ENCODE measurements at places on chromosomes 7 and 10.

DNA sequence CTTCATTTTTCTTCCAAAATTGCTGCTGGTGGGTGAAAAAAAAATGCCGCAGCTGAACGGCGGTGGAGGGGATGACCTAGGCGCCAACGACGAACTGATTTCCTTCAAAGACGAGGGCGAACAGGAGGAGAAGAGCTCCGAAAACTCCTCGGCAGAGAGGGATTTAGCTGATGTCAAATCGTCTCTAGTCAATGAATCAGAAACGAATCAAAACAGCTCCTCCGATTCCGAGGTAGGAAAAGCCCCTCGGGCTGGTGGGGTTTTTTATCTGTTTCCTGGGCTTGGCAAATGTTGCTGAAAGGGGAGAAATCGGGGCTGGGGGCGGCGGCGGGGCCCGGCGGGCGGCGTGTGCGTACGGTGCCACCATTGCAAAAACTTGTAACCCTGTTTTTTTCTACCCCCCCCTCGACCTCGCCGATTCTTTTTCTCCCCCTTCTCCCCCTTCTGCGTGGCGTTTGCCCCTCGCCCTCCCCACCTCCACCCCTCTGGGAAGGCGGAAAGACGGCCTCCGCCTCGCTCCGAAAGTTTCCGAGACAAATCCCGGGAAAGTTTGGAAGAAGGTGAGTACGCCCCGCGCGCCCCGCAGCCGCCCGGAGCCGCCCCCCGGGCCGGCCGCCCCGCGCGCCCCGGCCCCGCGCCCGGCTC is 789 bp downstream of the TCF7L2 start:
- DNase-seq: peak; percentile 17

DNA sequence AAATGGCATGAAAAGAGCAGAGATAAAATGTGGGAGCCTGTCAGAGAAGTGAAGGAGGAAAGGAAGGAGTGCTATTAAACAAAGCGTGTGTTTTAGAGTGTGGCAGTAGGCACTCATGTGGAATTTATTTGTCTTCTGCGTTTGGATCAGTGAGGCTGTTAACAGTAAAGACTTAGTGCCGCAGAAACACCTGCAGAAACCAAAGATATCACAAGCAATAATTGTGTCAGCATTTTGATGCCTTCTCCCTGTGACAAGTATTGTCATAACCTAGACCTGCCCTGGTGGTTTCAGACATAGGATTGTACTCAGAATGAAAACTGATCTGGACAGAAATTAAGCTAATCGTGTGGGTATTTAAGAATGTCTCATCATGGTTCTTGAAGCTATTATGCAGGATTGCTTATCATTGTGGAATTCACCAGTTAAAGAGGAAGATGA is 191.0 kb downstream of the CAMK1D start:
- DNase-seq: peak; percentile 26

GRCh38 chr10:3735175-3735574 is 49.8 kb downstream of the KLF6 start:
- DNase-seq: peak; percentile 5

GRCh38 chr7:107220356-107220755 is 51.6 kb downstream of the HBP1 start:
- no peak for DNase-seq

DNA sequence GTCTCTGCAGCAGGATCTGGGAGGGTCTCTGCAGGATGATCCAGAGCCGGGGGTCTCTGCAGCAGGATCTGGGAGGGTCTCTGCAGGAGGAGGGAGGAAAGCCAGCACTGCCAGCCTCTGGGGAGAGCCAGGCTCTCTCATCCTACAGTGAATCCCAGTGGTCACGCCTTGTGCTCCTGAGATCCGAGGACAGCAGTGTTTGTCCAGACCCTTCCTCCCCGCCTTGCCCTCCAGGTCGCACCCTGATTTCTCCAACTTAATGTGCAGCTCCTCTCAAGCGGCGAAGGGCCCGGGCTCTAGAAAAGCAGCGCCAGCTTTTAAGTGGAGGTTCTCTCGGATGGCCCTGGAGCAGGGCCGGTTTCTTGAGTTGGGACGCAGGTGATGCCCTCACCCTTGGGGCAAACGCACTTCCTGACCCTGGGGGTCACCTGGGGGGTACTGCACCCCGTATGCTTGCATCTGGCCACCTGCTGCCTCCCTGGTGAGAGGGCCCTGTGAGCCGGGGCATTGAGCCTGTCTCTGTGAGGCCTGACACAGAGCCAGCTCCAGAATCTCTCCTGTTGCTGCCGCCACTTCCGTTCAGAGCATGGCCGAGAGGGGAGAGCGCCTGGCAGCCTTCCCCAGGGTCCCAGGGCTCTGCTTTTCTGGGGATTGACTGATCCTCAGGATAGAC is 111.6 kb downstream of the ACTR3B start:
- DNase-seq: no peak

- DNase-seq: peak; percentile 34
Observed at GRCh38 chr7:76403780-76404494, 5.6 kb downstream of the SSC4D start.

DNA sequence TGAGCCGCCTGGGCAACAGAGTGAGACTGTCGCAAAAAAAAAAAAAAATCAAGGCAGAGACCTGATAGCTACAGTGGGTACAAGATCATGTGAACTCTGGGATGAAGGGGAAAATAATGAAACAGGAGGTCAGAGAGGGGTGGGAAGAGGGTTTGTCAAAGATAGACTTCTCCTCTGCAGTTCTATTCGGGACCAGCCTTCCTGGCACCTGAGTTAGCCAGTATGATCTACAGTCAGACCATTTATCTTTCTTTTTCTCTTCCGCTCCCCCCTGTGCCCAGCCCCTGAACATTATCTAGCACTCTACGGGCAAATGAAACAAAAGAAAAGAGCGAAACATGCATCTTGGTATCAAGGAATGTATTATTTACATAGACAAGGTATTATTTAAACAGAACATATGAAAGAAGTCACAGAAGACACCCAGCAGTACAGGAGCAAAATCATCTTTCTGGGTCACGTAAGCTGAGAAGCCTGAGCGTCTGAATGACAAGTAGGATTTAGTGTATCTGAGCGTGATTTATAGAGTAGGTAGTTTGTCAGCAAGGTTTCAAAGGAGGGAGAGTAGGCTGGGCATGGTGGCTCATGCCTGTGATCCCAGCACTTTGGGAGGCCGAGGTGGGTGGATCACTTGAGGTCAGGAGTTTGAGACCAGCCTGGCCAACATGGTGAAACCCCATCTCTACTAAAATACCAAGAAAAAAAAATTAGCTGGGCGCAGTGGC is 109.0 kb downstream of the PRKCQ start:
- DNase-seq: peak; percentile 32

- DNase-seq: no peak
Observed at GRCh38 chr7:98514211-98515031, 102.7 kb upstream of the NPTX2 start.

DNA sequence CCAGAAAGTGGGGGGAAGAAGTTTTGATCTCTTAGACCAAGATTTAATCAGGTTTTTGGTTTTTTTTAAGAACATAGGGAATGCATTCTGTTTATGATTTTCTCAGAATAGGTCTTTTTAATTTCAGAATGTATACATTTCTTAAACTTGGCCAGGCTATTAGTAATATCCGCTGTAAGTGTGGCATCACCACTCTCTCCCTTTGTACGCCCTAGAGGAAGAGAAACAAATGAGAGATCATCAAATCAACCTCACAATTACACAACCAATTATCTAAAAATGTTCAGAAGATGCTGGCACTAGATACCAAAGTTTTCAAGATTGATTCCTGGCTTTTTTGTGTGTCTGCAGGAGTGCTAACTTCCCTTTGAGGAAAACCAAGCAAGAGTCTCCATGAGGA is 70.0 kb downstream of the KLF6 start:
- DNase-seq: no peak

- no peak for DNase-seq
Observed at GRCh38 chr10:59085054-59085453, 91.4 kb upstream of the PHYHIPL start.

GRCh38 chr7:89926701-89927100 is 227.6 kb upstream of the STEAP1 start:
- DNase-seq: no peak

- DNase-seq: no peak
Observed at GRCh38 chr7:11786186-11786585, 45.8 kb downstream of the THSD7A start.

- DNase-seq: no peak
Observed at GRCh38 chr7:151494298-151495284, 25.1 kb downstream of the RHEB start.

DNA sequence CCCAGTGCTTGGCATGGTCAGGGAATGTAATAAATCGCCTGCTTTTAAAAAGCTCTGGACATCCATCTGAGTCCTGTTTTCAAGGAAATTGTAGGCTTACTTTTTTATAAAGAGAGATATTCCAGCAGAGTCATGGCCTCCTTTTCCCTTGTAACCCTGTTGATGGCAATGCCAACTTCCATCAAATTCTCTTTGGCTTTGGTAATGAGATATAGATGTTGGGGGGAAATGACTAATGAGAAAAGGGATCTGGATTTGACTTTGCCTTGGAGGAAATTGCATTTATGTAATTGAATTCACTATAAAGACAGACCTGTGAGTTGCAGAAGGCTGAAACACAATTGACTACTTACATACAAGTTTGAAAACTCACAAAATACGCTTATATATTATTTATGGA is 347.5 kb downstream of the GPR158 start:
- no peak for DNase-seq

DNA sequence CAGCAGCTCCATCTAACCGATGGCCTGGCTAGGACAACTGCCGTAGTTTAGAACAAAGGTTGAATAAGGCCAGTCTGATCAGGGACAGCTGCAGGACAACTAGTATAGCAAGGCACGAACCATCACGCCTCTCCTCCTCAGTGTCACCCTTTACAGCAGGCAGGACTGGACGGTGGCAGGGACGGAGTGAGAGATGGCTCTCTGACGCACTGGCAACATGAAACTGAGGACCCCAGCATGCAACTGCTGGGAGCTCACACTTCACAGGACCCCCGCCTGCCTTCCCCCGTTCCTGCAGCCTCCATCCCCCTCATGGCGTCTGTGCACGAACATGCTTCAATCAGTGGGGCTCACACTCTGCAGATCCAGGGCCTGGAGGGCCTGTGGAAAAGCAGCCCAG is 53.7 kb downstream of the ZRANB1 start:
- DNase-seq: no peak

DNA sequence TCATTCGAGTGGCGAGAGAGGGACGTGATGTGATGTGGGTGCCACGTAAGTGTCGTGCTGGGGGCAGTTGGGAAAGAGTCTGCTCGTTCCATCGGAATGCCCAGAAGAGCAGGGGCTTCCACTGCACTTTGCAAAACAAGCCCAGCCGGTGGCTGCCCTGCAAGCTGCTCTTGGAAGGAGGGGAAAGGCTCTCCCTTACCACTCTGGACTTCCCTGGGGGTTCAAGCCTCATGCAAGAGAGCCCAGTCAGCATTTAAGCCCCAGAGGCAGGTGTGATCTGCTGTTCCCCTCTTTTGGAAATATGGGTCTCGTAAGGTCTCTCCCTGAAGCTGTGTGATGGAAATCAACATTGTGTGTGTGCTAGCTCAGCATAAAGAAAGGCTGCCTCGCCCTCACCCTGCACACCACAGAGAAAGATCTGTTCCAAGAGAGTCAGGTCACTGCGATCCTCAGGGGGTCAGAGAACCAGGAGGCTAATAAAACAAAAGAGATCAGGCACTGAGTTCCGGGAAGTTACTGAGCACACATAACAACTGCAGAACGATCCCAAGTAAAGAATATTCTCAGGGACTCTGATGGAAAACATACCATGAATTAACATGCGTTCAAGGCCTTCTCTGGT is 212.5 kb downstream of the ADAM12 start:
- DNase-seq: no peak

DNA sequence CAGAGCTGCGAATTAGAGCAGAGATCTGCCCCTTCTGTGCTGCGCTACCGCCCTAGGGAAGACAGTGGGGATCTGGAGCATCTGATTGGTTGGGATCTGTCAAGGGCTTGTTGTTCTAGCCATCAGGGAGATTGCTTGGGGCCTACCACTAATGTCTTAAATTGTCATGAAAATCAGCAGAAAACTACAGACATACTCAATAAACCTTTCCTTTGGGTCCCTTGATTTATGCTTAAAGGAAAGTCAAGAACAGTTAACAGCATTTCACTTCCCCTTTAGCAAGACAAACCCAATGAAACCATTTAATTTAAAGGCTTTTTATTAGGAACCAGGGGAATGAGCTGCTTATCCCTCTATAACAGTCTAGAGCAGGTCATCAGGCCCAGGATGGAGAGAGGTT is 10.0 kb downstream of the SLC25A28 start:
- DNase-seq: no peak

DNA sequence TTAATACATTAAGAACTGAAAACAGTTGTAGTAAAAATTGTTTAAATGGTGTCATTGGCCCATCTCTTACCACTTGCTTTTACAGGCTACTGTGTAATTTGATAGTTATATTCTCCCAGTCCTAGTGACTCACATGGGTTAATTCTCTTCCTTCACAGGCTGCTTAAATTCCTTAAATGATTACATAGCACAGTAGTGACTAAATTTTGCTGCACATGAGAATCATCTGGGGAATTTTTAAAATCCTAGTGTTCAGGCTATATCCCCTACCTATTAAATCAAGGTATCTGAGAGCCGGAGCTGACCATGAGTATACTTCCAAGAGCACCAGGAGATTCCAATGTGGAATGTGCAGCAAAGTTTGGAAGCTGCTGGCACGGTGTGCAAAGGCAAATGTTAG is 45.3 kb upstream of the ZNF800 start:
- DNase-seq: no peak

DNA sequence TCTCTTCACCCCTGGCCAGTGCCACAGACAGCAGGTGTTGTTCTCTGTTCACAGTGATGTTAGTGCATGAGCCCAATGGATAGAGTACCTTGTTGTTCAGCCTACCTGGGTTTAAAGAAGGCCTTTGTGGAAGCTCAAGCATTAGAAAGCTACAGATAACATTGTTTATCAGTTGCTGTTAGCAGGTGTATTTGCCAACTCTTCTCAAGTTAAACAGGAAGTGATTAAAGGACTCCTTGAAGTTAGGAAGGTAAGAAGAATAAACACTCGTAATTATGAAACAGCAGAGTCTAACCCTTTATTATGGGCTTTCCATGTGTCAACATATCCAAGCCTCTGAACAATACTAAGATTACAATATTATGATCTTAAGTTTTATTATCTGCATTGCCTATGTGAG is 25.9 kb downstream of the RGR start:
- no peak for DNase-seq

DNA sequence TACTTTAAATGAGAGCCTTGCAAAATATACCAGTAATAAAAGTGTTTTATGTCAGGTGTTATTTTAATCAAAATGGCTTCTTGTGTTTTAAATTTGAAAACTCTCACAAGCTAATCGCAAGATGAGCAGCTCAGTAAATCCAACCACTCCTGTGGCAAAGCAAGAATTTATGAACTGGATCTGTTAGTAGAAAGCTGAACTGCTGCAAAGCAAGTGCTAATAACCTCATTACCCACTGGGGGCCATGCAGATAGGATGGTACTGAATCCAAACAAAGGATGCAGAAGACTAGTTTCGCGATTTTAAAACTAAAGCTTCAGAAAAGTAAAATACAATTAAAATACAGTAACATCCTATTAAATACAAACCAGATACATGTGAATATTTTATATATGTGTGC is 468.0 kb downstream of the PARD3 start:
- DNase-seq: no peak

- DNase-seq: no peak
Observed at GRCh38 chr7:116577320-116577871, 52.6 kb downstream of the CAV1 start.
